Stimulated activated CD4-positive, alpha-beta T cell treated with anti-CD3 and anti-CD28 coated beads, Interleukin-12 subunit alpha, Interleukin-12 subunit beta, amount 100 ng/mL, for 4 hours (primary cell): ENCODE measurements at places on chromosomes 5 and 9.

GRCh38 chr9:1050125-1050895, at the start of gene DMRT2:
TSS of gene DMRT2 (plus strand) at chr9:1050357. CDS start at chr9:1051614, 1,257 bp downstream.
- DNase-seq, result no peak

- DNase-seq, result no peak
Measured at GRCh38 chr5:37886242-37886905, 46.5 kb upstream of the GDNF start.

- no peak for DNase-seq
Measured at GRCh38 chr5:78631931-78632330, 16.6 kb downstream of the LHFPL2 start.

DNA sequence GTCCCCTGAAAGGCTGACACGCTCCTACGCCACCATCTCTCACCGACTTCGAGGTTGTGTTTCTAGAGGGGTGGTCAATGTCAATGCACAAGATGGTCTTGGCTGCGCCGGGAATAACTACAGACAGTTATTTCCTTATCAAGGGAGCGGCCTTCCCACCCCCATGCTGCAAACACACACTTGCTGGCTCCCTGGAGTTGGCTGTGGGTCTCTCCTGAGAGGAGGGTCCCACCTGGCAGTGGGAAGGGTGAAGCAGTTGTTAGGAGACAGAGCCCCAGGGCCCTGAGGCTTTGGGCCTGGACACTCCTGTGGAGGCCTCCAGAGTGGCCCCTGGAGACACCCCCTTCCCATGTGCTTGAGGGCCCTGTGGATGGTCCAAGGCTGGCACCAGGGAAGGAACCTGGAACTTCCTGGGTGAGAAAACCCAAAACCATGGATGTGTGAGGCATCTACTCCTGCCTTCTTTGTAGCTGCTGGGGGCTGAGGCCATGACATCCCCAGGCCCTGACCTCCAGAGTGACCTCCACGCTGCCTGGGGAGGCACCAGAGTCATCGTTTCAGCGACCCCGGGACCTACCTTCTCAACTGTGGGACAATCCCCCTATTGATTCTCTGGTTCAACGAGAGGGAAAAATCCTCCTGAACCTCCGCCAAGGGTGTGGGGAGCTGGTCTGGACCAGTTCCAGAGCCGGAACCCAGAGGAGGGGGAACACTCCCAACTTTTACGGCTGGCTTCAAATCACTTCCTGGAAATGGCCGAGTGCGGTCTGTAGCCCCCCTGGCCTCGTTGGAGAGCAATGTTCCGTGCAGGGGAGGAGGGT, 101.1 kb upstream of the COL5A1 start:
- DNase-seq, result no peak

GRCh38 chr9:567128-567746, 274.3 kb upstream of the DMRT1 start:
- DNase-seq, result no peak

DNA sequence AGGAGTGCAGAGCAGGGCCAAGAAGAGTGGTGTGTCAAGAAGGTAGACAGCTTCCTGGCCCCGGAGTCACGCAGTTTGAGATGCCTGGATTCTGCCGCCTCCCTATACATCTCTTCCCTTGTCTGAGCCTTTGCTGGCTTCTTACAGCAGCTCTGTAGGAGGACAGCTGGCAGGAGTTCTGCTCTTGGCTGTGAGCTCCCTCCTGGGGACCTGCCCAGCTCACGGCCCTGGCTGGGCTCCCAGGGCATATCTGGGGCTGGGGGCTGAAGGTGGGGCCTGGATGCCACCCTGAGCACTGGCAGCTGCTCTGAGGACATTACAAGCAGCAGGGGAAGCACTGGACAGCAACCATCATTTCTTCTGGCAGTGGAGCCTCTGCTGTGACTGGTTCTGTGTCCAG, 786 bp upstream of the TSSK1B start:
- DNase-seq, result no peak

GRCh38 chr9:78923966-78924659, 627.2 kb downstream of the PSAT1 start:
- DNase-seq, result no peak

DNA sequence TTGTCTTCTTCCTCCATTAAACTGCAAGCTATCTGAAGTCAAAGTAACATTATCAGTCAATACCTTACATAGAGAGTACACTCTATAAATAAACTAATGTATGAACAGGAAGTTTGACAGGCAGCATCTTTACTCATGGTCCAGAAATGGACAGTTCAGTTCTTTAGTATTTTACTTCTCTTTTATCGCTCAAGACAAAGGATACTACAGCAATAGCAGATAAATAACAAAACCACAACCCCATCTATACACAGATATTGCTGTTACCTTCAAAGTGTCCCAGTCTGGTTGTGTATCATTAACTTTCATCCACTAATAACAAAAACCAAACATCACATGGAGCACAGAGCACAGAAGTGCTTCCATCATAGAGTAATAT, 46.4 kb downstream of the SEMA5A start:
- DNase-seq, result no peak

GRCh38 chr9:118785456-118785855, 583.8 kb downstream of the BRINP1 start:
- no peak for DNase-seq

DNA sequence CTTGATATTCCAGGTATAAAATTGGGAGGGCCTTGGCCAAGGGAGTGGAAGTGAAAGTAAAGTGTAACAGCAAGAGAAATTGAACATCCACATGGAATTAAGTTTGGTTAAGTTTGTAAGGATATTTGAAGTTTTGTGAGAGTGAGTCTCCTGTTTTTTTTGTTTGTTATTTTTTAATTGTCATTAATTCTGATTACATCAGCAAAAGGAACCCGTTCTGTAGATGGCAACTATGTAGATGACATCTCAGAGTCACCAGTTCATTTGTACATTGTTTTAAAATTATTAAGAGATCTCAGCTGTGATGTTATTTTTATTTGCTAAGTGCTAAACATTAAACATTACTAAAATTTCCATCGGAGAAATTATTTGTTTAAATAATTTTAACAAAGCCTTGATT, 65.2 kb downstream of the XRCC4 start:
- DNase-seq, result no peak

DNA sequence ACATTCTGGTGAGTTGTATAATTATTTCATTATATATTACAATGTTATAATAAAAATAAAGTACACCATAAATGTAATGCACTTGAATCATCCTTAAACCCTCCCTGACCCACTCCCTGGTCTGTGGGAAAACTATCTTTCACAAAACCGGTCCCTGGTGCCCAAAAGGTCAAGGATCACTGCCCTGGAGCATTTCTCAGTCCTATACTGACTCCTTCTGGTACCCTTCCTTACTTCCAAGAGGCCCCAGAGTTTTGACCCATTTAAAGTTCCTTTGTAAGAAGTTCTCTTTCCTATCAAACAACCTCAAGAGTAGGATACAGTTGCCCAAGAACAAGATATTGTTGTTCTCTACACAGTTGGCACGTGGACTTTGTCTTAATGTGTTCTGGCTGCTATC, 88.9 kb upstream of the TRPM3 start:
- no peak for DNase-seq

- DNase-seq, result no peak
Measured at GRCh38 chr5:127040796-127041520, 10.6 kb upstream of the MARCHF3 start.

- DNase-seq, result peak; percentile 9
Measured at GRCh38 chr9:3181049-3181953, 337.4 kb upstream of the PUM3 start.

DNA sequence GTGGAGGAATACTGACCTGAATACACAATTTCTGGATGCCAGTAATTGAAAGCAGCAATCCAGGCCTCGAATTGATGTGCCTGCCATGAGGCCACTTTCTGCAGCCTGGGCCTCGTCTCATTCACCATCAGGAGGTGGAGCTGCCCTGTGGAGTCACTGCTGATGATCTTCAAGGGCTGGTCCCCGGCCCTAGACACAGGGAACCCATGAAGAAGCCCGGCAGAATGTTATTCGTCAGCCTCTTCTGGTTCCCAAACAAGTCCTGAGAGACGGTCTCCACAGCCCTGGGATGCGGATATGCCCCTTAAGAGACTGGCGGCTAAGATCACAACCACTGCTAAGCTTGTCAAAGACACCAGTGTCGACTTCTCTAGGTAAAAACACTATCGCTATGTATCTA, 4.5 kb downstream of the DPH7 start:
- no peak for DNase-seq

DNA sequence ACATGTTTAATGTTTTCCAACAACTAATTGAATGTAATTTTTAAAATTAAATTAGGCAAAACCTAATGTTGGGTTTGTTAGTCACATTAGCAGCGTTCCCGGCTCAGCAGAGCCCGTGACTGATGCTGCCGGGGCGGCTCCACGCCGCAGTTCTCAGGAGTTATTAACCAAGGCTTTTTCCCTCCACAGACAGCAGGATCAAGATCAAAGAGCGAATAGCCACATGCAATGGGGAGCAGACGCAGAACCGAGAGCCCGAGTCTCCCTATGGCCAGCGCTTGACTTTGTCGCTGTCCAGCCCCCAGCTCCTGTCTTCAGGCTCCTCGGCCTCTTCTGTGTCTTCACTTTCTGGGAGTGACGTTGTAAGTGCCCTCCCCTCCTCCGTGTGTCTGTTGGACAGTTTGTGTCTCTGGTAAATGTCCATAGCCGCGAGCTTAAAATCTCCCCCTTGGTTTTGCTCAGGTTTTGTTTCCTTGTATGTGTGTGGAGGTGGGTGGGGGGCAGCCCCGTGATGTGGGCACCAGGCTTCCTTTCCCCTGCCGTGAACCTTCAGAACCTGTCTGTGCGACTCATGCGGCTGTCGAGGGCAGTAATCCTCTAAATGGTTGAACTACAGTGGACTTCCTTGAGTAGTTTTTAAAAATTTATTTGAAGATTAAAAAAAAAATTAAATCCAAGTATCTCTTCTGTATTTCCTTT, 37.1 kb downstream of the TENT4A start:
- no peak for DNase-seq

- no peak for DNase-seq
Measured at GRCh38 chr9:130138171-130138653, 34.0 kb upstream of the NCS1 start.

DNA sequence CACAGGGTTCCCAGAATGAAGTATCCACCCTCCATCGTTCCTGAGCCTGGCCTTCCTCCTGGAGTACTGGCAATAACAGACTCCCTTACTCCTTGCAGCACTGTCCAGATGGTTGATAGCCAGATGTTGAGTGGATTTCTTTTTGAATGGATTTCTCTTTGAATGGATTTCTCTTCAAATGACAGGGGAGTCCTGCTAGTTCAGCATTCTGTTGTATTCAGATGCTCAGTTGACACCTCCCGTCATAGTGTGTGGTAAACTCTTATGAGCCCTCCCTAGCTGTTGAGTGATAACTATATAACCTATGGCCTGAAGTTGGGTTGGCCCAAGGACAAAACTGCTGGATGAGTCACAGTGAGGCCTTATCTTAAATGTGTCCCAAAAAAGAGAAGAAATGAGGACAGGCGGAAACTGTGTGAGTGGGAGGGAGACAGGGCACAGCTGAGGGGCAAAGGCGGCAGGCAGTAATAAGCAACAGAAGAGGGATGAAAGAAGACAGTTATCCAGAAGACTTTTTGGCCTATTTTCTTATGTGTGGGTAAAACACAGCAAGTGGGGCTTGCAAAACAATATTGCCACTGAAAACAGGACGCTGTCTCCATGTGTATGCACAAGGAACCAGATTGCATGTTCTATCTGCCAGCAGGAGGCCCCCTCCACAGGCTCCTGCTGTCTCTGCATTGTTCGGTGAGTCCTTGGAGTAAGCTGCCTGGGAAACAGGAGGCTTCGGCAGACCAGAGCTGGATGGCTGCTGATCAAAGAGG, 209.5 kb upstream of the S1PR3 start:
- DNase-seq, result no peak

DNA sequence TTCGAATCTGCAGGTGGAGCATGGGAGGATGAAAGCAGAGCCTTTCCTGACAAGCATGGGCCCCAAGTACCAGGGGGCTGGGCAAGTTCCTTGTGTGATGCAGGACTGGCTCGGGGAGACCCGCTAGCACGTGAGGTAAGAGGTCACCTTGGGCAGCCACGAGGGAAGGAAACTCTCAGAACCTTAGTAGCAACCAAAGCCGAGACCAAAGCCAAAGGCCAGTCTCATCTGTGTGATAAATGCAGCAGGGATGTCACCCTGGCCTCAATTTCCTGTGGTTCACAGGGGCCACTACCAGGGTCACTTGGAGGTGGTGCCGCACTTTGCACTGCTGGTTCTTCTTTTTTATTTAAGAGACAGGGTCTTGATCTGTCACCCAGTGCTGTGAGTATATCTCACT, 39.5 kb downstream of the PRRT1B start:
- DNase-seq, result no peak

GRCh38 chr9:131815970-131816873, 76.3 kb upstream of the RAPGEF1 start:
- DNase-seq, result no peak

- no peak for DNase-seq
Measured at GRCh38 chr5:135429301-135430134, 17.6 kb downstream of the DCANP1 start.

DNA sequence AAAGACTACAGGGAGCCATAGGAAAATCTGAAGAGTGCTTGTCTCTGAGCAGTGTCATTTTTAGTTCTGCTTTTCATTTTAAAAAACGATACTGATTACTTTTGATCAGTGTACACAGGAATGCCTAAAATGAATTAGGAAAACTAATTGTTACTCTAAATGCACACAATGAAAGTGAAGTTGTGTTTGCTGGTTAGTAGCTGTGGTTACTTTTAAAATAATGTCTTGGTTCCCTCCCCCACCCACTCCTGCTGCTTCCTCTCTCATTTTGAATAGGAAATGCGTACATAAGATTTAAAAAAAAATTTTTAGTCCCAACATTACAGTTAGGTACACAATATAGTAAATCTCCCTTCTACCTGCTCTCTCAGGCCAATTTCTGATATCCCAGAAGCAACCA, 47.5 kb upstream of the PLPP1 start:
- DNase-seq, result no peak

DNA sequence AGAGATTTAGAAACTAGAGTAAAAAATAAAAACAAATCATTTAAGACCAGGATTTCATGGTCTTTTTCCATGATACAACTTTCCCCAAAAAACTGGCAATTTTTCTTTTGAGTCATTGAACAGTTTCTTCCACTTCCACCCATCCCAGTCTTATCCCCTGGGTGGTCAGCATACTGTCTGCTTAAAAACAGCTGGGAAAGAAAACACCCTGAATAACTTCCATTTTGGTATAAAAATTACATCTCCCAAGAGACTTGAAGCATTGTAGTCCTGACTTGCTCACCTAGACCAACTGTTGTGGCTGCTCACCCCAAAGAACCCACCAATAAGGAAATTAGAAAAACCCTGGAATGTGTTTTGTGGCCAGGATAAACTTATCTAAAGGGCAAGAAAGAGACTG, 731.3 kb downstream of the NR2F1-AS1 start:
- DNase-seq, result no peak

GRCh38 chr5:107293541-107294210, 377.1 kb downstream of the EFNA5 start:
- no peak for DNase-seq

- no peak for DNase-seq
Measured at GRCh38 chr5:147512659-147513379, 3.0 kb upstream of the DPYSL3 start.

DNA sequence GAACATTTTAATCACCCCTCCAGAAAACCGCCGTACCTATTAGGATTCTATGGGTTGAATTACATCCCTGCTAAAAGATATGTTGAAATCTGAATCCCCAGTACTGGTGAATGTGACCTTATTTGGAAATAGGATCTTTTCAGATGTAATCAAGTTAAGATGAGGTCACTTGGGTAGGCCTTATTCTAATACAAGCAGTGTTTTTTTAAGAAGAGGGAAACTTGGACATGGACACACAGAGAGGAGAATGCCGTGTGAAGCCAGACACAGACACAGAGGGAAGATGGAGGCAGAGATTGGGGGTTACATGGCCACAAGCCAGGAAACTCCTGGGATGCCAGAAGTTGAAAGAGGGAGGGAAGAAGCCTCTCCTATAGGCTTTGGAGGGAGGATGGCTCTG, 183.5 kb downstream of the GNA14 start:
- DNase-seq, result no peak
